ENCODE measurements at places on chromosomes 16 and 17.

GRCh38 chr16:53881371-53881770 lies 177.4 kb downstream of the FTO start:
- no peak for DNase-seq

- DNase-seq, result no peak
Observed at GRCh38 chr17:62309396-62309795, 71.0 kb upstream of the EFCAB3 start.

DNA sequence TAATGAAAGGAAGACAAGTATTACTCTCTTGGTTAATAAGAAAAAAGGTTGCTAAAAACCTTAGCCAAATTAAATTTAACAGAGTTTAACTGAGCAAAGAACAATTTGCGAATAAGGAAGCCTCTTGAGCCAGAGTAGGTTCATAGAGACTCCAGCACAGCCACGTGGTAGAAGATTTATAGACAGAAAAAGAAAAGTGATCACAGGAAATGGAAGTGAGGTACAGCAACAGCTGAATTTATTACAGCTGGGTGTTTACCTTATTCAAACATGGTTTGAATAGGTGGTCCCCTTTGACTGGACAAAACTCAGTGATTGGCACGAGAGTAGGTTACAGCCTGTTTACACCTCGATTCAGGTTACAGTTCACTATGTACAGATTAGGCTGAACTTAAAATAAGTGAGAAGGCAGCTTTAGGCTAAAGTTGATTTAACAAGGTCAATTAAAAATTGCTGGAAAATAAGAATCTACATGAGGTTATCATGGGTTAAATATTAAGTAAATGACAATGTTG lies 3.3 kb upstream of the CCL15 start:
- no peak for DNase-seq

- peak; percentile 64 for DNase-seq
Observed at GRCh38 chr17:7835814-7836595, 2.0 kb downstream of the KDM6B start.

- DNase-seq, result no peak
Observed at GRCh38 chr17:67679721-67680120, 38.0 kb upstream of the NOL11 start.

DNA sequence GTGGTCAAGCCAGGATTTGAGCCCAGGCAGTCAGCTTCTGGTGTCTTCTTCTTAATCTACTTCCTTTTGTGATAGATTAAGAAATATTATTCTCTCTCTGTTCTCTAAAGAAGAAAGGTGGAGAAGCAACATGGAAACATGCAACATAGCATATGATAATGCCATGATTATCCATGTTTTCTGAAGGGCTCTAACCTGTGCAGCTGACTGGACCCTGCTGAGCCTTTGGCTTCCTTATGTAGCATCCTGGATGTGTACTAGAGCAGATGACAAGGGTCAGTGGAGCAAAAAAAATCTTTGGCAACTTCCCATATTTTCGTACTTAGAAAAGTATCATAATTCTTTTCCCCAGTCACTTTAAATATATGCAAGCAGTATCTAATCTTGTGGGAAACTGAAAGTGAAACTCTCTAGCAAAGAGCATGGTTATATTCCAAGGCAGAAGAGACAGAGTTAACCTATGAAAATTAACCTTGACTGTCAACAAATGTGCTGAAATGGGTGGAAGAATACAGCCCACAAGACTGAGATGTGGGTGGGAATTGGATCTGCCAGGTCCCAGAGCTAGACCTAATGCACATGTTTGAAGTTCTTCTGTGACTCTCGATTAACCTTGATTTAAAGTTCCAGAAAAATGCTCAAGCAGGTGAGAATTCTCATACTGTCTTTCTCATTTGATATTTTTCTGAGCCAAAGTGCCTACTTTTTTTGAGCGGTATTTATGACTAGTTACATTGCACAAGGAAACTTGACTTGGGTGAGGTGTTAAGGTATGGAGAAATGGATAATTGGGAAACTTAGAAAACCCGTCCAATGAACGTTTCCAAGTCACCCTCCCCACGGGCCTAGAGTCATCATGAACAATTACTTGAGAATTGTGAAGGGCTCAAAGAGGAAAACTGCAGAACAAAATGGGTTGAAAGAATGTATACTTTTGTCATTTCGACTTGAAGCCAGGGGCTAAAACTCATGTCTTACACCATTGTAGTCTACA lies 248.6 kb downstream of the FTO start:
- peak; percentile 70 for DNase-seq

- DNase-seq, result no peak
Observed at GRCh38 chr17:67459985-67460384, 82.9 kb downstream of the PITPNC1 start.

- DNase-seq, result peak; percentile 97
Observed at GRCh38 chr17:48908047-48908843, at the start of gene UBE2Z. Gene UBE2Z, plus strand, starts transcription at chr17:48908407. Its CDS starts 97 bp downstream, at chr17:48908504.

GRCh38 chr17:83080579-83080857 lies 1.1 kb downstream of the METRNL start:
- peak; percentile 44 for DNase-seq

- DNase-seq, result no peak
Observed at GRCh38 chr16:1788095-1788707, 5.3 kb downstream of the IGFALS start.

GRCh38 chr17:73791631-73792030 lies 147.4 kb upstream of the SDK2 start:
- DNase-seq, result no peak

DNA sequence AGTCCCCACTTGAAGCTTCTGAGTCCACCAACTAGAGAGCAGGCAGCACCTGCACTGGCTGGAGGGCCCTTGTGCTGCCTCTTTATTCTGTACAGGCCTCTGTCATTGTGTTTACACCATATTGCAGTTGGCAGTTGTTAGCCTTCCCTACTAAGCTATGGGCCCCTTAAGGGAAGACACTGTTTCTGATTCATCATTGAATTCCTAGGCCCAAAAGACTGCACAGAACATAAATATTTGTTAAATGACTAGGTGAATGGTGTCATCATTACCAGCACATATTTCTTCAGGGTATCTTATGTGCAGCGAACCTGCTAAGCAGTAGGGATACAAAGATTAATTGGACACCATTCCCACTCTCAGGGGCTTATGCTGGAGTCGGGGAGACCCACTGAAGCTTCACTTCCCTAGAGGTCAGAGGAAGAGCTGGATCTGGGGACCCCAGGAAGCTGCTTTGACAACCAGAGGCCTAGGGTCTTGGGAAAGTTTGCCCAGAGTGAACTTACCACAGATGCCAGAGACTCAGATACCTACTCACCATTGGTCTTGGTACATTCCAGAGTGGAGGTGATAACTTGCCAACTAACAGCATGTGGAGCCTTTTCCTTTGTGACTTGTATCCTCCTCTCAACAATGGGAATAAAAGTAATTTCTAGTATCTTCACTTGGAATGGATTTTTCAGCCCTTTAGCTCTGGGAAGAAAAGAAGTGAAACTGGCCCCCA lies 28.7 kb upstream of the DDX52 start:
- no peak for DNase-seq

DNA sequence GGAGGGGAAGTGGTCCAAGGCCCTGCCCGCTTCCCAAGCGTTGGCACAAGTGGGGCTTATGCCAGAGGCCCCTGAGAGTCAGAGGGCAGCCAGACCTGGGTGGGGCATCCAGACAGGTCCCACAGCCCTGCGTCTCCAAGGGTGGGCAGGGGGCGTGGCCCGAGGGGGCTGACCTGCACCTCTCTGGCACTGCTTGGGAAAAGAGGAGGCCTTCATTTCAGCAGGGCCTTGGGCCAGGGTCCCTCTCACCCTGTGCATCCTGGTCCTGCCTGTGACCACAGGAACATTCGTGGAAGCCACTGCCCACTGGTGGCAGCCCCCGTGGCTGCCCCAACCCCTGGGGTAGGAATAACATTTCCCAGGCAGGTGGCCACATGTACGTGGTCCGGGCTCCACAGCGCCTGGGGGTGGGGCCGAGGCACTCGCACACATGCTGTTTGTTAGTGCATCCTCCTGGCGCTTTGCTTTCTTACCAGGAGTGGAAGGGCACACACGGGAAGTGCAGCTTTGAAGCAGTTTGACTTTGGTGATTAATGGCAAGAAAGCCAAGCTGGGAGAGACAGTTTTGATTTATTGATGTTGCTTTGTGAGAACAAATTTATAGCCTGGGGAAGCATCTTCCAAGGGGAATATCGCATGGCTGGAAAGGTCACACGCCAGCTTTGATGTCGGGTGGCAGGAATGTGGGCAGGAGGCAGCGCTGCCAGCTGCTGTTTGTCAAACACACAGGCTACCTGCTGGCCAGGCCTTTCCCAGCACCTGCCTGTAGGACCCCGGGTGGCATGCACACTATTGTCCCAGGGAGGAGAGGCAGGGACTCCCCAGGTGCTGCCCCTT lies 4.3 kb downstream of the CENPX start:
- no peak for DNase-seq

DNA sequence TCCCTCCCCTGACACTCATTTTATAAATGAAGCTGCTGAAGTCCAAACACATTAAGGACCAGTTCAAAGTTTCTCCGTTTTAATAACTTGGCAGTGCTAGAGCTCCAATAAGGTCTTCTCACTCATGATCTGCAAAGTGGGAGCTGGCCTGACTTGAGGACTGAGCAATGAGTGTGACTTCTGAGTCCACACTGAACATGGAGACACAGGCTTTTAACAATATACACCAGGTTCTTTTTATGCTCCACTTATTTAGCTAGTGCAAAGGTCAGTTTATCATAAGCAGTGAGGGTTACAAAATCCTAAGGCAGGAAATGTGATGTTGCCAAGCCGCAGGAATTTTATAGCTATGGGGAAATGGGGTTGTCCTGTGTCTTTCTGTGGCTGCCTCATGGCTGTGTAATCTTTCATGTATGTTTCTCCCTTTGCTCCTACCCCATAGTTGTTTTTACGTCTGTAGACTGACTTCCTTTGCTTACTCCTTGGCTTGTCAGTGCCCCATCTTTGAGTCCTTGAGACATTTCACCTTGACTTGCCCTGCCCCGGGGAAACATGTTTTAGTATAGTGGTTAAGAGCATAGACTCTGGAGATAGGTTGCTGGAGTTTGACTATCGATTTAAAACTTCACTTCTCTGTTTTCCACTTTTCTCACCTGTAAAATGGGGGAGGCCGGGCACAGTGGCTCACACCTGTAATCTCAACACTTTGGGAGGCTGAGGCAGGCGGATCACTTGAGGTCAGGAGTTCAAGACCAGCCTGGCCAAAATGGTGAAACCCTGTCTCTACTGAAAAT lies 12.2 kb upstream of the MMD start:
- DNase-seq, result peak; percentile 54

GRCh38 chr17:32192379-32192778 lies 50.1 kb downstream of the RHOT1 start:
- no peak for DNase-seq

- peak; percentile 36 for DNase-seq
Observed at GRCh38 chr17:41666237-41666641, 22.4 kb upstream of the EIF1 start.

DNA sequence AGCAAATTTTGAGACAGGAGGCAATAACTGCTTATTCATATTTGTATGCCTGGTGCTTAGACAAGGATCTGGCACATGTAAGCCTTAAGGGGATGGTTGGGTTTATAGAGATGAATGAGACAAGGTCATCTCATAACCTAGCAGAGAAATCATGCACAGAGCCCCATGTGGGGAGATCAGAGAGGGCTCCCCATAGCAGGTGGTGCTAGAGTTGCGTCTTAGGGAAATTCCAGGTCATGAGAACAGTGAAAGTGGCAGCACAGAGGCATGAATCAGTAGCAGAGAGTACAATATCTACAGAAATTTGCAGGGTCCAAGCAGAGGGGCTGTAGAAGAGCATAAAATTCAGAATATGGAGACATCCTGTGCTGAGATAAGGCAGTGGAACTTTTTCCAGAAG lies 57.3 kb downstream of the SLC6A2 start:
- no peak for DNase-seq

DNA sequence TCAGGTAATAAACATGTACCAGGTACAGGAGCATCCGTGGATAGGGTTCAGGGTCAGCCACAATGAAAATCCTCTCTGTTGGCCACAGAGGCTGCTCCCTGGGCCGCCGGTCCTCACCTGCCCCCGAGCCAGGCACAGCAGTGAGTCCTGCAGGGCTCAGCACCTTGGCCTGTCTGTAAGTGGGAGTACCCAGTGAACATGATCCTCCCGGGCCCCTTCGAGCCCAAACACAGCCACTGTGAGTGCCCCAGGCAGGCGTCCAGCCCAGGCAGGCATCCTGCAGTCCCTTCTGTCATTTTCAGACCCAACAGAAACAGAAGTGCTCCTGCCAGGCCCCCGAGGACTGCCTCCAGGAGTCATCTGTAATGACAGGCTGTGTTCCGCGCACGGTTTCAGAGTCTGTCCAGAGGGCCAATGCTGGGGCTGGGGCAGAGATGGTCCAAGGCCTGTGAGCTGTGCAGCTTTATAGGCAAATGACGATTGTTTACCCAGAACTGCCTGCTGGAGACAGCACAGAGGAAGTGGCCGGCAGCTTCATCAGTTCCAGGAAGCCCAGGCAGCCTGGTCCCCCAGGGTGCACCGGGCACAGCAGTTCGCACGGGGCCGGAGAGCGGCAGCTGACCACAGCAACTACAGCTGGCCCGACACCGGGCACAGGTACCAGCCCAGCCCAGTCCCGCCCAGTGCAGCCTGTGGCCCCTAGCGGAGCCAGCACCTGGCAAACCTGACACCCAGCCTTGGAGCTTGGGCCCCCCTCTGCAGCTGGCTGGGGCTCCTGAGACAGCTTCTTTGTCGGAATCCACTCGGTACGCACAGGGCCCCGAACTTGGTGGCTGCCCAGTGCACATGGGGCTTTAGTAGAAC lies 13.2 kb downstream of the SLC7A5 start:
- peak; percentile 65 for DNase-seq

DNA sequence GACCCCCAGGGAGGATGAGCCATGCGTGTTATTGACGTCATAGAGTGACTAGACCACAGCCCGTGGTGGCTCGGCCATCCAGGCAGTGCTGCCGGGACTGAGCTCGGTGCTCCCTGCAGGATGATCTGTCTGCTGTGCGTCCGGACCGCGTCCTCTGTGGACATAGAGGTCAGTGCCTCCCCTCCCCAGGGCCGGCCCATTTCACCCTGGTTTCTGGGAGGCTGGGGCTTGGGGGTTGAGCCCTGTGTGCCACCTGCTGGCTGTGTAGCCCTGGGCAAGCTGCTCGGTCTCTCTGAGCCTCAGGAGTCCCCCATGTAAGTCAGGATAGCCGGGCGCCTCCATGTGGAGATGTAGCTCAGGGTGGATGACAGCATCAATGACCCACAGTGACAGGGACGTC lies 8.3 kb downstream of the TSC2 start:
- no peak for DNase-seq

Data from NB4 (cell line).